Cerebellum (tissue), 4 donors: ENCODE measurements at places on chromosomes 2 and 18. TPM values are rescaled to one million over a fixed set of nuclear protein-coding genes. Genes with fewer than 3 reads are reported as not detected.

DNA sequence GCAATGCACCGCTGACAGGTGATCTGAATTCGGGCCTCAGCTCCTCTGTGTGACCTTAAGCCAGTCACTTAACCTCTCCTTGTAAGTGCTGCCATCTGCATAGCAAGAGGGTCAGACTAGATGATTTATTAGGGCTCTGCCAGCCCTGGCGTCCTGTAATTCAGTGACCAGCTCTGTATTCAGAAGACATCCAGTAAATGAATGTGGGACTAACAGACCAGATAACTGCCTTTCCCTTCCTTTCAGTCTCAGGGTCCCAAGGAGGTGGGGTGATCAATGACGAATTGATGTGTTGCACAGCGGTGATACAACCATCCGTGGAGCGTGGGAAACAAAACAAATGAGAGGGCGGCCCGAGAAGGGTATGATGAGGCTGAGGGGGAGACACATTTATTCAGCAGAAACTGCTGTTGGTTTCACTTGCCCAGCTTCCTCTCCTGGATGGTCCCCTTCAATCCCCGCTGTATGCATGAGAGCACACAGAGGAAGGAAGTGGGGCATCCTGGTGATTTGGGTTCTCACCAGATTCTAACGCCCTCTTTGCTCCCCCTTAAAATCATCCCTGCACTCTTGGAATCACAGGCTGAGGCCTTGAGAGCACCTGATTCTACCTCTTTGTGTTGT lies 92.8 kb downstream of the VIT start:
- no peak for DNase-seq

DNA sequence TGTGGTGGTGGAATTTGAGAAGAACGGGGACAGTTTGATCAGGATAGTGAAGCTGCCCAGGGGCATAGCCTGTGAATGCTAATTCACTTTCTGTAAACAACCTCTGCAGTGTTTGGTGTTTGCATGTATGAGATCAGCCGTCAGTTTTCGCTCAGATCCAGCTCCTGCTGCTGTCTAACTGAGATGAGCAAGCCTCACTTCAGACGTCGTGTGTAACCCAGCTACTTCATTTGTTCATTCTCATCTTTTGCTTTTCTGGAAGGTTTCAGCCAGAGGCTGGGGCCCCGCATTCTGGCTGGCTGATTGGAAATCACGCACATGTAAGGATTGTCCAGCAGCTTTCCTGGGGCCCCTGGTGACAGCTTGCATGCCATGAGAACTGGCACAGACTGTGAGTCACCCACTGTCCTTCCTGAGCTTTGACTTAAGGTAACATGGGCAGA lies 48.9 kb downstream of the LDLRAD4 start:
- DNase-seq = no peak

DNA sequence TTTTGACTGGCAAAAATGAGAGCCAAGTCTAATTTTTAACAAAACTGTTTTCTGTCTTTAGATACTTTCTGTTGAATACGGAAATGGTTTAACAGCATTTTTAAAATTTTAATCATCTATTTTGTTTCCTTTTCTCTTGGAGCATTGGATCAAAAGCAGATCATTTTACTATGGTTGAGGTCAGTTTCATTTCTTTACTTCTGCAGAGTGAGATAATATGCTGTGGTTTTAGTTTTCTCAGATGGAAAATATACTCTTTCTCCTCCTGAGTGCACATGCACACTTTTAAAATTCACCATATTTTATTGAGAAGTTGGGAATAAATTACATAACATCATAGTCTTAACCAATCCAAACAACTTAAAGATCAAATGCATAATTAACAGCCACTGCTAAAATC lies 283.3 kb downstream of the SLC8A1 start:
- DNase-seq = no peak

DNA sequence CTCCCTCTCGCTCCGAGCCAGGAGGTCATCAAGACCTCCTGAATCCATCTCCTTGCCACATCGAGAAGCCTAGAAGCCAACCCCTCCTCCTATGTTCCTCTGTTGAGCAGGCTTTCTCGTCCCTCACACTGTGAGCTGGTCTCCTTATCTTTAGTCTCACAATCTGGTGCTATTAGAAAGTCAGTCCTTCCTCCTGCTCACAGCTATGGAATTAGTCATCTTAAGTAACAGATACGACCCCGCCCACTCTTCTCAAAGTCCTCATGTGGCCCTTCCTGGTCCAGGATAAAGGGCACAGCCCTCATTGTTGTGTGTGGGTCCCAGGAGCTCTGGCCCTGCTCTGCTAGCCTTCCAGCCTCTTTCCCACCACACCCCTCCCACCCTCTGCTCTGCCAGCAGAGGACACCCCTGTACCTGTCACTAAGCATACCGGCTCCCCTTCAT lies 41.4 kb upstream of the TRIB2 start:
- DNase-seq = no peak

DNA sequence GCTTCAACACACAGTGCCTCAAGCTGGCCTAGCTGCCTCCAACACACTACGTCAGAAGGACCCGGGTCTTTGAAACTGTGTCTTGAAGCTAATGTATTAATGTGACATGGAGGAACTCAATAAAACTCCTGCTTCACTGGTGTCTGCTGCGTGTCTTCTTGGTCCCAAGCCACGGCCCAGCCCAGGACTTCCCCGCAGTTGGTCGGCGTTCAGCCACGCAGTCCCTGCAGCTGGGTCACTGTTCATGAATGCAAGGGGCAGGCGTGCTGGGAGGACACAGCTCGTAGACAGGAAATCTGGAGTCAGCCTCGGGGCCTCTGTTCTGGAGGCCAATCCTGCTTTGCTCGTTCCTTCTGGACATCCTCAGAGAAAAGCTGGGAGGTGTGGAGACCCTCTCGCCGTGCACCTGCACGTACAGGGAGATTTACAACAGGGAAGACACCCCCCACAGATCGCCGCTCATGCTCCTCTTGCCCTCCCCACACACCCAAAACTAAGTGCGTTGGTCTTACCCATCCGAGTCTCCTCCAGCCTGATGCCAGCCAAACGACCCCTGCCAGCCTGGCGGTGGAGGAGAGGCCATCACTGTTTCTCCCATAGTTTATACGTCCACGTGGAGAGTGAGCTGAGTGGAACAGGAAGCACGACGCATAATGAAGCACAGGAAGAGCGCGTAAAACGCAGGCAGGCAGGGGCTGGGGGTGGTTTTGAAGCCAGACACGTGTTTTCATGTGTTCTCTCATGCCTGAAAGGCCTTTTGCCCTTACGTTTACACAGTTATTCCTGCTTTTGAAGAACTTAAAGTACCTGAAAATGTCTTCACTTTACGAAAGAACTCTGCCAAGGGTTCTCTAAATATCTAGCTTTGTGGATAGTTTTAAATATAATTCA lies 39.7 kb downstream of the ADI1 start:
- DNase-seq = no peak

GRCh38 chr2:96729748-96730147 lies 10.1 kb downstream of the LMAN2L start:
- no peak for DNase-seq

DNA sequence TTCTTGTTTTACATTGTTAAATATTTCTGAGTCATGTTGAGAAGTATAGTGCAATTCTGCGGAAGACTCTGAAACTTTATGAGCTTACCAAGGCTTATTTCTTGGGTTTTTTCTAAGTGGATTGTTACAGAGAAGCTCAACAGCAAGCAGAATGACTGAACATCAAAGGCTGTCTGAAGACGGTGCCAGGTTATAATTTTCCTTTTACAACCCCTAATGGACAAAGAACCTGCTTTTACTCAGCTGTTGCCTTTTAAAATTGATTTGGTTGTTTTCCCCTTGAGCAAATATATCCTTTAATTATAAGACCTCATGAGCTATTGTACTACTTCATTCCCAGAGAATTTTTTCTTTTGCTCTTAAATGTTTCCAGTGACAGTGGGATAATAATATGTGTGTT lies 41.6 kb downstream of the LAMA3 start:
- DNase-seq = no peak

DNA sequence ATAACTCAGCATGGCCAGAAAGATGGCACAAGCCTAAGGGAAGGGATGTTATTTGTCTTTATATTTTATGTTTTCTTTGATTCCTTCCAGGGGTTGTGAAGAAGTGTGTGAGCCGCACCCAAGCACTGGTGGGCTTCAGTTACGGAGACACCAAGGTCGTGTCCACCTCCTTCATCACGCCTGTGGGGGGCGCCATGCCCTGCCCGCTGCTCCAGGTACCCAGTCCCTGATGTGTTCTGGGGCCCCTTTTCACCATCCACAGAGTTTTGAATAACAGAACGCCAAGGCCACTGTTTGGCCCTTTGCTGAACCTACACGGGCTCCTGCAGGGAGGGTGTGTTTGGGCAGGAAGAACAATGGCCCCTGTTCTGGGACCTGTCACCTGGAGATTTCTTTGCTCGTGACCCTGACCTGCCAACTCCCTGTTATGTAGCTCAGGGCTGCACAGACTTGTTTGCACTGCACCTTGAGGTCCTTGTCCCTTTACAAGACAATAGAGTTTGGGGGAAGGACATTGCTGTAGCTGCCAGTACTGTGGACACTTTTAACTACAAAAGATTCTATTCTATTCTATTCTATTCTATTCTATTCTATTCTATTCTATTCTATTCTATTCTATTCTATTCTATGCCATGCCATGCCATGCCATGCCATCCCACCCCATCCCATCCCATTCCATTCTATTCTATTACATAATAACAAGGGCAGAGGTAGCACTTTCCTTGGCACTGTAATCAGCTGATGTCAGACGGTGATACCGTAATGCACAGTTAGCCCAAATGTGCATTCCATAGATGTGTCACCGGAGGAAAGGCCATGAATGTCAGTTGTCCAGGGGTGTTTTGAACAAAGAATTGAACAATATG lies 48.2 kb upstream of the CNGA3 start:
- DNase-seq = no peak

GRCh38 chr2:109339519-109339966 lies 210.5 kb downstream of the SH3RF3 start:
- no peak for DNase-seq

TRPM8 gene
- total RNA-seq = 0.54 TPM

PCARE gene
- 1.5 TPM for total RNA-seq

TPO gene
- total RNA-seq = 0.27 TPM

CNGA3 gene
- 3.0 TPM for total RNA-seq

ZC3H6 gene
- total RNA-seq = 25.8 TPM

EVA1A gene
- 0.36 TPM for total RNA-seq

CYBRD1 gene
- 16.3 TPM for total RNA-seq

TUBA3E gene
- not detected for total RNA-seq
